CD8-positive, alpha-beta T cell (primary cell): ENCODE measurements at places on chromosomes 6 and 20. TPM values are rescaled to one million over a fixed set of nuclear protein-coding genes. Genes with fewer than 3 reads are reported as not detected.

DNA sequence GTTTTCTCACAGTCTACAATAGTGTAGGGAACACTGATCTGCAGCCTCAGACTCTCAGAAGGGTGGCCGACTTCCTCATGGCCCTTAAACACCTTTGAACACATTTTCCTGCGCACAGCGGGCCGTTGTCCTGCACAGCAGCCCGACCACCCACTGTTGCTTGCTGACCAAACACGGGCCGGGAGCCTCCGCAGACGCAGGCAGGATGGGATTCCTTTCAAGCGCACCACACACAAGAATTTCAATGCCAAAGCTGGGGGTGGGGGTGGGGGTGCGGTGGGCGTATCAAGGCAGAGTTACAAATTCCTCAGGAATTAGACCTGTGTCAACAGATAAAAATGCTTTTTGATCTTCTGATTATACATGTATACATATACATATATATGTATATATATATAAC lies 74.5 kb downstream of the HUS1B start:
- DNase-seq, result no peak

DNA sequence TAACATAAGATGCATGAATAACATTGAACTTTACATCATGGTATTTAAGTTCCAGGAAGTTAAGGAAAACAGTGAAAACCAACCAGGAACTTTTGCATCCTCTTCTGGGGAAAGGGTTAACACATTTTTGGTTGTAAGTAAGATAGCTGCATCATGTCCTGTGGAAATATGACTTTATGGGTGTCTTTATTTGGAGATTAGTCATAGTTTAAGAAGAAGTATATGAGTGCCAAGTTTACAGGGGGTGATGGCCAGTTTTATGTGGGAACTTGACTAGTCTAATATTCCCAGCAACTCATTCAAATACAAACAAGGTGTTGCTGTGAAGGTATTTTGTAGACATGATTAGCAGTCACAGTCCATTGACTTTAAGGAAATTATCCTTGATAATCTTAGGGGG lies 78.0 kb downstream of the PDE10A start:
- DNase-seq, result no peak

GRCh38 chr6:128667339-128667858 lies 147.0 kb upstream of the PTPRK start:
- DNase-seq, result no peak

STMND1 gene
- not detected for total RNA-seq

MYMX gene
- not detected for total RNA-seq
